ENCODE measurements at places on chromosomes 12 and 14. TPM values are rescaled to one million over a fixed set of nuclear protein-coding genes. Genes with fewer than 3 reads are reported as not detected.
A peak's percentile ranks its signal among the peaks of the same experiment; 100 is the strongest.

- H3K36me3 ChIP-seq, result no peaks in the 10 kb centered on the region
- DNase-seq, result no peak
- no peaks in the 10 kb centered on the region for H3K4me1 ChIP-seq
- H3K4me3 ChIP-seq, result no peak overlapping the region
Measured at GRCh38 chr12:30145684-30146032, 361.9 kb upstream of the TMTC1 start.

TAS2R13 gene
- 0.39 TPM for total RNA-seq

DNA sequence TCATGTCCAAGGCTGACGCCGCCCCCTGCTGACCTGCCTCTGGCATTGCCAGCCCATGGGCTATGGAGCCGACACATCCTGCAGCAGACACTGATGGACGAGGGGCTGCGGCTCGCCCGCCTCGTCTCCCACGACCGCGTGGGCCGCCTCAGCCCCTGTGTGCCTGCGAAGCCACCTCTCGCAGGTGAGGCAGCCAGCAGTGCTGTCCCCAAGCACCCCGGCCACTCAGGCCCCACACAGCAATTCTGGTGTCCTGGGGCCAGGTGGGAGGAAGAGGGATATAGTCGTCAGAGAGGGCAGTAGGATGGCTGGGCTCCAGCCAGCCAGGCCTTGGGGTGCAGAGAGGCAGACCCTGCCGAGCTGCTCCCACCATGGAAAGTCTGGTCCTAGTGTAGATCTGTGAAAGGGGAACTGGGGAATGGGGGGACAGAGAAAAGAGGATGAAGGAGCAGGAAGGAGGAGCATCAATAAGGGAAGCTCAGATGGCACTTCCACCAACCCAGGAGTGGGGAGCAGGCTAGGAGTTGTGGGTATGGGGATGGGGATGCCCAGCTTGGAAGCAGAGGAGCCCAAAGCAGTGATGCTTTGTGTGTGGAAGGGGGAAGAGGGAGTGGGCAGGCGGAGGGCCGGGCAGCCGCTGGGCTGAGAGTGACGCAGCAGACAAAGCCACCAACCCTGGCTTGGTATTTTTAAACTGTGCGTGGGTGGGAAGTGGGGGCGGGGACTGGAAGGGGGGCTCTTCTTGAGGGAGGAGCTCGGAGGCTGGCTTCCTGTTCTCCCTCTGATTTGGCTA lies 4.7 kb downstream of the NAB2 start:
- peaks cover 5% of the 10 kb centered on the region for H3K36me3 ChIP-seq
- H3K27ac ChIP-seq, result 0 out of 2 replicates have a peak overlapping the region, but pooled peaks have one; percentile 29
- peaks cover 7% of the 10 kb centered on the region for H3K4me1 ChIP-seq
- H3K4me3 ChIP-seq, result no peak overlapping the region

KRT77 gene
- total RNA-seq, result not detected

DNA sequence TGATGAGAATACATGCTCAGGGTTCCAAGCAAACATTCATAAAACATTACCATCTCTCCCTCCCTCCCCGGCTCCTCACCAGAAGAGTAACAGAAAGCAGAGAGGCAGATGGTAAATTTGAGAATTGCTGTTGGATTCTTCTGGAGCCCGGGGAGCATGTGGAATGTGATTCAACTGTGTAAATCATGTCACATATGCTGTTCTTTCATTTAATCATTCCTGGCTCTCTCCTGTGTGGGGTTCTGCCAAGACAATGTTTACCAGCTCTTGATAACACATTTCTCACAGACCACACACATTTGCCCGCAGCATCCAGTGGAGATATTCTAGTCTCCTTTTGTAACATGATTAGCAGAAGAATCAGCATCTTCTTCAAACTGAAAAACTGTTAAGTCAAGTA lies 23.4 kb upstream of the NR2C1 start:
- H3K4me1 ChIP-seq, result peaks cover 14% of the 10 kb centered on the region
- H3K36me3 ChIP-seq, result peaks cover 2% of the 10 kb centered on the region
- H3K27me3 ChIP-seq, result no peaks in the 10 kb centered on the region
- peak overlapping the region; percentile 61 for H3K27ac ChIP-seq

DNA sequence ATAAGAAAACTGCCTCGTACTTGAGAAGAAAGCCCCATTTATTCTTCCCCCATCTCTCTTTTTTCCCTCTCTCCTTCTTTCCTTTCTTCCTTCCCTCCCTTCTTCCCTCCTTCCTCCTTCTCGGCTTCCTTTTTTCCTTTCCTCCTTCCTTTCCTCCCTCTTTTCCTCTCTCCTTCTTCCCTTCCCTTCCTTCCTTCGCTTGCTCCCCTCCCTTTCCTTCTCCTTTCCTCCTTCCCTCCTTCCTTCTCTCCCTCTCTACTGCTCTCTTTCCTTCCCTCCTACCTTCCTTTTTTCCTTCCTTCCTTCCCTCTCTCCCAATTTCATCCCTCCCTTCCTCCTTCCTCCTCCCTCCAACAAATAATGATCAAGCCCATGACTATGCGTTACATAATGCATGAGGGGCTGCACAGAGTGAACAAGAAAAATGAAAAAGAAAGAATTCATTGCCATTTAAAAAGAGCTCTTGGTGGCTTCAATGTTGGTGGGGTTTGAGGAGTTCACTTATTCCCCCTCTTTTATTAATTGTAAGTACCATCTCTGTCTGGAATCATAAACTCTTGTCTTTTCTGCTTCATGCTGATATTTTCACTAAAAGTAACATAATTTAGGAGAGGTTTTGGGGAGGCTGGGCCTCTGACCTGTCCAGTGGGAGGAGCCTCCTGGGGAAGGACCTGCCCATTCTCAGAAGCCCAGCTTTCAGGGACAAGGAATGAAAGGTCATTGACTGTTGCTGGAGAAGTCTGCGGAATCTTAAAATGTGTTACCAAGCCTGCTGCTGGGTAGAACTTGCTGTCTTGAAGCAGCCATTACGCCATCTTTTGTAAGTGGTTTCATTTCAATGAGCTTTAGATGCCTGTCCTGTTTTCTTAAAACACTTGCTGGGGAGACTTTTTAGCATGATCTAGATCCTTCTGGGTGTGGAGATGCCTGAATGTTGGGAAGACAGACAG lies 144.3 kb downstream of the CHST11 start:
- peaks cover 21% of the 10 kb centered on the region for H3K4me1 ChIP-seq
- no peak overlapping the region for H3K4me3 ChIP-seq
- no peak overlapping the region for H3K27ac ChIP-seq
- no peak for DNase-seq
- H3K27me3 ChIP-seq, result no peaks in the 10 kb centered on the region

Data from Panc1 (cell line).